ENCODE measurements at places on chromosomes 2 and 18. TPM values are rescaled to one million over a fixed set of nuclear protein-coding genes. Genes with fewer than 3 reads are reported as not detected.

DNA sequence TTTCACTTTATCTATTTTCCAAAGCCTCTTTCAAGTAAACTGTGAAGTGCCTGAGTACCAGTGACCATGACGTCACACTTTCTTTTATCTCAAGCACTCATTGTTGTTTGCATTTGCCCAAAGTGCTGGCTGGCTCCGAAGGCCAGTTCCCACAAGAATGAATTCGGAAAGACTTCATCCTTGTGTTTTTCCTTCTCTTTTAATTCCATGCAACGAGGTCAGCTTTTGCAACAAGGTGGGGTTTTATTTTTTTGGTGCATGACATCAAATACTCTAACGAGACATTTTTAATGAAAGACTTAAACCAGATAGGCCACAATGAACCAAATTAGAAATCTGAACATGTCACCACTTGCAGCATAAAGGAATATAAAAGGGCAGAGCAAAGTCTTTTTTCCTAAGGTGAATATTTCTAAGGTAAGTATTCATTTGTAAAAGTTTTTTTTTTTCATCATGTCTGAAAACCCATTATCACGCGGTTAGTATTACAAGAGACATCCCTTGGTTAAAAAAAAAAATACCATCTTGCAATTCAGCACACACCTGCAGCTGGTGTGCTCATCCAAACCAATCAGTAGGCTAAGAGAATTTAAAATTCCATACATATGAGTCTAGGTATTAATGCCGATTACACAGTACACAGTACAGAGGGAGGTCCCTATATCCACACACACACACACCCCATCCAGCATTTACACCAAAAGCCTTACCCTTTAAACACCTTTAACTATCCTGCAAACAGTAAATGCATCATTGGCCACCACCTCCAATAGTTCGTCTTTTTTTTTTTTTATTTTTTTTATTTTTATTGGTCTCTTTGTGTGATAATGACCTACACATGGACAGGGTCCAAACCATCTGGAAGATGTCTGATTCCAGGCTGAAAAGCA lies 2.3 kb downstream of the ARL4C start:
- H3K27ac ChIP-seq, result no peak overlapping the region
- H3K4me3 ChIP-seq, result peak overlapping the region; percentile 80
- no peaks in the 10 kb centered on the region for H3K27me3 ChIP-seq
- no peak for DNase-seq
- H3K4me1 ChIP-seq, result peaks cover 21% of the 10 kb centered on the region
- no peaks in the 10 kb centered on the region for H3K36me3 ChIP-seq

DNA sequence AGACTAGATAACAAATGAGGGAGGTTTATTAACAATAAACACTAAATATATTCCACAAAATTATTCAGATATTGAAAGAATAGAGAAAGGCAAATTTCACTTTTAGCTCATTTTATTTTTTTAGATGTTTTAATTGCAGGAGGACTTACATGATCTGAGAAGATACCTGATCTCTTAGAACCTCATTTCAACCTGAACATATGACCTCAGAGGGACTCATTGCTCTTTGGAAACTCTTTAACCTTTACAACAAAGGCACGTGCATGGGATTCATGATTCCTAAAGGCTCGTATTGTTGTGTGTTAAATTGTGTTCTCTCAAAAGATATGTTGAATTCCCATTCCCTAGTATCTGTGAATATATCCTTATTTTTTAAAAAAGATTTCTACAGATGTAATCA lies 35.7 kb upstream of the ITGA4 start:
- H3K36me3 ChIP-seq, result no peaks in the 10 kb centered on the region
- DNase-seq, result no peak
- no peaks in the 10 kb centered on the region for H3K4me1 ChIP-seq
- no peaks in the 10 kb centered on the region for H3K27me3 ChIP-seq
- H3K27ac ChIP-seq, result no peak overlapping the region
- H3K4me3 ChIP-seq, result no peak overlapping the region

DNA sequence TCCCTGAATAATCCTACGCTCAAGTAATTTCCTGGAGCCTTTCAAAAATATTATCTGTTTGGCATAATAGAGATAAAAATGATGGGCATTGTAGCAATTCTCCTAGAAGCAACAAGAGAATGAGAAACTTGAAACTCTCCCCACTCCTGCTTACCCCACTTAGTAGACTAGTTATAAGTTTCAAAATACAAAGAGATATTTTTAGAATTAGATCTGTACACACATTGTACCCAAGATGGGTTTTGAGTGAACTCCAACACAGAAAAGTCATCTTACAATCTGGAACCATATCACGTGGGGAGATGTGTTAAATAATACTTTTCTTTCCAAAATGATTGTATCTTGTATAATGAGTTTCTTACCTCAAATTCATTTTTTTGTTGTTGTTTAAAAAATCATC lies 484.9 kb downstream of the LPIN1 start:
- H3K4me3 ChIP-seq, result no peak overlapping the region
- H3K4me1 ChIP-seq, result peaks cover 13% of the 10 kb centered on the region
- no peaks in the 10 kb centered on the region for H3K27me3 ChIP-seq
- DNase-seq, result no peak

GRCh38 chr2:159046966-159047365 lies 78.5 kb downstream of the TANC1 start:
- no peaks in the 10 kb centered on the region for H3K27me3 ChIP-seq
- H3K4me1 ChIP-seq, result peaks cover 85% of the 10 kb centered on the region
- H3K4me3 ChIP-seq, result no peak overlapping the region
- no peak for DNase-seq
- H3K36me3 ChIP-seq, result no peaks in the 10 kb centered on the region
- peak overlapping the region; percentile 36 for H3K27ac ChIP-seq

The PLCD4 gene
- 0.19 TPM for total RNA-seq

DNA sequence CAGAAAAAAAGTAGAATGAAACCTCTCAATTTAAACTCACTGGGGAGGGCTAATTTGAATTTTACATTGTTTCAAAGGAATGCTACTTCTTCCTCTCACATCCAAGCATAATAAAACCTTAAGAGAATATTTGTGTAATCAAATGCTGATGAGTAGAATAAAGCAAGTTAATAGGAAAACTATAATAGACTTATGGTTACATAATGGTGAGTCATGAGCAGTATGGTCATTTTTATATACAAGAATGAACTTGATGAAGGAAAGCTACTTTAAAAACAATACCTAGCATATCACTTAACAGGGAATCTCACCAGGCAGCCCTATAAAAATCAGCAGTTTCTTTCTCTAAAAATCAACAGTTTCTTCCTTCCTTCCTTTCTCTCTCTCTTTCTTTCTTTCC lies 80.3 kb downstream of the VSNL1 start:
- no peak overlapping the region for H3K4me3 ChIP-seq
- no peak overlapping the region for H3K27ac ChIP-seq
- no peaks in the 10 kb centered on the region for H3K36me3 ChIP-seq
- no peaks in the 10 kb centered on the region for H3K27me3 ChIP-seq
- no peak for DNase-seq

The MREG gene
- total RNA-seq, result 2.4 TPM

The SERPINB2 gene
- total RNA-seq, result 0.27 TPM

The DPYSL5 gene
- total RNA-seq, result not detected

The CYP27C1 gene
- total RNA-seq, result not detected

DNA sequence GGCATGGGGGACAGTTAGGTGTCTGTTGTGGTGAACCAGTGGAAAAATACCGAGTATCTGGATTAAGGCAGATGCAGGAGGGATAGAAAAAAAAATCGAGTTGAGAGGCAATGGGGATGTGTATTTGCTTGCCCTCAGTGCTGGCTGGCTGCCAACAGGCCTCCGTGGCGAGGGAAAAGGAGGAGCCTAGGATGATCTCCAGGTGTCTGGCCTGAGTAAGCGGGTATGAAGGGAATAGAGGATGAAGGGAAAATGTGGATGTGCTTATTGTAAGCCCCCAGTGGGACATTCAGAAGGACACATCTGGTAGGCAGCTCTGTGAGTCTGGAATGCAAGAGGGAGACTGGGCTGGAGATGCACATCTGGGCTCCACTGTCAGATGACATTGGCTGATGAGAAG lies 22.8 kb downstream of the KCNS3 start:
- H3K4me3 ChIP-seq, result no peak overlapping the region
- H3K27ac ChIP-seq, result no peak overlapping the region
- peak; percentile 40 for DNase-seq

The ODC1 gene
- 28.6 TPM for total RNA-seq

GRCh38 chr2:190190507-190191162 lies 128.1 kb upstream of the MSTN start:
- H3K4me1 ChIP-seq, result no peaks in the 10 kb centered on the region
- no peak overlapping the region for H3K27ac ChIP-seq
- no peaks in the 10 kb centered on the region for H3K36me3 ChIP-seq
- no peak for DNase-seq

GRCh38 chr2:197500503-197501131 lies 438 bp downstream of the HSPE1 start:
- DNase-seq, result no peak
- peak overlapping the region; percentile 82 for H3K4me3 ChIP-seq
- no peaks in the 10 kb centered on the region for H3K27me3 ChIP-seq
- H3K4me1 ChIP-seq, result peaks cover 40% of the 10 kb centered on the region

DNA sequence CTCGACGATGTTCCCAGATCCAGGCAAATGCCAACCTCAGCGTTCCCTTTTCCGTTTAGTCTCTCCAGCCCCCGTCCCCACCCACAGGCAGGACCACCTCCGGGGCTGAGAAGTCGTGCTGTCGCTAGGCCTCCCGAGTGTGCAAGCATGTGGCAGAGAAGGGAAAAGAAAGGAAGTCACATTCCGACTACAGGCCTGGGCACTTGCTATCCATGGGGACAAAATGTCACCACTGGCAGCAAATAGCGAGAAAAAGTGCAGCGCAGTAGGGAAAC lies 420 bp downstream of the PIGN start:
- H3K27ac ChIP-seq, result peak overlapping the region; percentile 81
- H3K36me3 ChIP-seq, result no peaks in the 10 kb centered on the region
- peak overlapping the region; percentile 91 for H3K4me3 ChIP-seq
- no peaks in the 10 kb centered on the region for H3K27me3 ChIP-seq
- H3K4me1 ChIP-seq, result peaks cover 21% of the 10 kb centered on the region

DNA sequence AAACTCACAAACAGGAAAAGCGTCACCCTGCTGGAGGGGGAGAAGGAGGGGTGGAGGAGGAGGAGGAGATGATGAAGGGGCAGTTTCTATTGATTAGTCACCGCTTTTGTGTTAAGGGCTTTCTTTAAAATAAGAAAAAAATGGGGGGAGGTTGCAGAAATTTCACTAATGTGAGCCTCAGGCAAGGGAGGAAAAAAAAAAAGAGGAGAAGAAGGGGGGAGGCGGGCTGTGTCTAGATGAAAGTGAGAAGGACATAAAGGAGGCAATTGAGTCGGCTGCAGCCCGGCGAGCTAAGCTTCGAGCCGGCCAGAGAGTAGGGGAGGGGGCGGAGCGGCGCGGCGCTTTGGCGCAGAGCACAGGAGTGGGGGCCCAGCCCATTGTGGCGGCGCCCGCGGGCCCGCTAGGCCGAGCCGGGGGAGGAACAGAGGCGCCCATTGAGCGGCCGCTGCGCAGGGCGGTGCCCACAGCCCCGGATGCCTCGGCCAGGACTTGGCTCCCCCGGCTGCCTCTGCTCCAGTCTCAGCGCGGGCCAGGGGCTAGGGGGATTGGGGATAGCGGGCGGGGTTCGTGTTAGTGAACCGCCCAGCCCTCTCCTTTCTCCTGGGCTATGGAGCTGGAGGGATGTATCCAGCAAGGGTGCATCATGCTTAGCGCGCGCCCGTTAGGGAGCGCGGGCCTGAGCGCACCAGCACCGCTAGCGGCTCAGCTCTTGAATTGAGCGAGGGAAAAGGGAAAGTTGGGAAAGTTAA lies 7.9 kb downstream of the PAX3 start:
- H3K4me3 ChIP-seq, result no peak overlapping the region
- H3K27me3 ChIP-seq, result peaks cover 99% of the 10 kb centered on the region
- H3K36me3 ChIP-seq, result no peaks in the 10 kb centered on the region
- no peak for DNase-seq
- H3K4me1 ChIP-seq, result peaks cover 10% of the 10 kb centered on the region
- H3K27ac ChIP-seq, result no peak overlapping the region

- no peaks in the 10 kb centered on the region for H3K36me3 ChIP-seq
- no peaks in the 10 kb centered on the region for H3K27me3 ChIP-seq
- H3K4me1 ChIP-seq, result peaks cover 28% of the 10 kb centered on the region
- no peak overlapping the region for H3K27ac ChIP-seq
- H3K4me3 ChIP-seq, result no peak overlapping the region
Measured at GRCh38 chr2:197211881-197212342, 98.7 kb downstream of the ANKRD44 start.

The RUFY4 gene
- 0.14 TPM for total RNA-seq

- no peak overlapping the region for H3K4me3 ChIP-seq
- no peak for DNase-seq
- peaks cover 10% of the 10 kb centered on the region for H3K36me3 ChIP-seq
- H3K4me1 ChIP-seq, result peaks cover 8% of the 10 kb centered on the region
- H3K27me3 ChIP-seq, result no peaks in the 10 kb centered on the region
Measured at GRCh38 chr2:241156971-241157441, 6.7 kb downstream of the PPP1R7 start.

- H3K36me3 ChIP-seq, result no peaks in the 10 kb centered on the region
- H3K4me3 ChIP-seq, result peak overlapping the region; percentile 61
- H3K27ac ChIP-seq, result peak overlapping the region; percentile 62
Measured at GRCh38 chr2:45009928-45010701, 863 bp upstream of the SIX2 start.

DNA sequence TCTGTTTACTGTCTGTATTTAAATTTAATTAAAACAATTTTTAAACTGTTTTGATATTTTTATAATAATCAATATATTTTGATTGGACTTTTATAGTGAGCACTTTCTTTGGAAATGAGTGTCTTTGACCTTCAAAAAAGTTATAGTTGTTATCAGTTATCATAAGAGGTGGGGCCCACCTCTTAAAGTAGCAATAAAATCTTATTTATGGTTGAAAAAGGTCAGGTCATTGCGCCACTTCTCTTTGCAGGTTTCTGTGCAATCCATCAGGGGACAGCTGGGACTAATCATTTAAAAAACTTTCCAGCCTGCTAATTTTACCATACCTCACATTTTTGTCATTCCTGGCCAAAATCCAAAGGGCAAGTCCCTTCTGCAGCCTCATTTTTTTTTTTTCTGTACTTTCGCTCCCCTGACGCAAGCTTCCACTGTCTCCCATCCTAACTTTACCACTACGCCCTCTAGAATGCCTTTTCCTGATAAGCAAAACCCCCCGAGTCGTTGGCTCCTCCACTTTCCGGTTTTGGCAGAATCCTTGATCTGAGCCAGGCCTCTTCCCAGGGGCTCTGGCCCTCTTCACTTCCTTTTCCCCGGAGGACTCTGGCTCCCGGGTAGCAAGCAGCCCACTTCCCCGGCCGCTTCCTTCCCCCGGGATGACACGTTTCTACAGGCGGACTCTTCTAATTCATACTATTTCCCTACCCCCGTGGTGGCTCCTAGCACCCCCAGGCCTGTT lies 1.1 kb upstream of the SEH1L start:
- no peaks in the 10 kb centered on the region for H3K36me3 ChIP-seq
- H3K27ac ChIP-seq, result peak overlapping the region; percentile 98
- peaks cover 28% of the 10 kb centered on the region for H3K4me1 ChIP-seq
- peak overlapping the region; percentile 86 for H3K4me3 ChIP-seq

The MALT1 gene
- total RNA-seq, result 9.3 TPM

DNA sequence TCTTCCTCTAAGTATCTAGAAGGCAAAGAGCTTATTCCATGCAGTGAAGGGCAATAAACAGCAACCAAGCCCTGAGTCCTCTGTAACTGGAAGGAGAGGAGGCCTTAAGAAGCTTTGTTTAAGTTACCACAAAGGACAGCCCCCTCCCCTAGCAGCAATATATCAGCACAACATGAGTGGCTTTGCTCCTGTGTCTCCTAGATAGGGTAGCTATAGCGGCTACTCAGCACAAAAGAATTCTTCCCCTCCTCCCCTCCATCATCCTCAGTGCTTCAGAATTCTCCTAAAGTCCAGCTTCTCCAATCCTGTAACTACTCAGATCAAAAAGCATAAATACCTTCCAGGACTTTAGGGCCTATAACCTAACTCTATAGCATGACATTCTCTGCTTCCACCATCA lies 16.5 kb downstream of the SUMO1 start:
- H3K4me1 ChIP-seq, result peaks cover 19% of the 10 kb centered on the region
- no peaks in the 10 kb centered on the region for H3K27me3 ChIP-seq
- H3K27ac ChIP-seq, result no peak overlapping the region
- H3K4me3 ChIP-seq, result no peak overlapping the region

The WNT6 gene
- total RNA-seq, result 0.38 TPM
